Calu3 (cell line): ENCODE measurements at places on chromosomes 3 and 15. TPM values are rescaled to one million over a fixed set of nuclear protein-coding genes. Genes with fewer than 3 reads are reported as not detected.

- no peak for DNase-seq
- H3K4me1 ChIP-seq: peaks cover 13% of the 10 kb centered on the region
- H3K36me3 ChIP-seq: peaks cover 5% of the 10 kb centered on the region
- no peak overlapping the region for H3K27ac ChIP-seq
Observed at GRCh38 chr3:72126441-72127223, 341.7 kb upstream of the PROK2 start.

DNA sequence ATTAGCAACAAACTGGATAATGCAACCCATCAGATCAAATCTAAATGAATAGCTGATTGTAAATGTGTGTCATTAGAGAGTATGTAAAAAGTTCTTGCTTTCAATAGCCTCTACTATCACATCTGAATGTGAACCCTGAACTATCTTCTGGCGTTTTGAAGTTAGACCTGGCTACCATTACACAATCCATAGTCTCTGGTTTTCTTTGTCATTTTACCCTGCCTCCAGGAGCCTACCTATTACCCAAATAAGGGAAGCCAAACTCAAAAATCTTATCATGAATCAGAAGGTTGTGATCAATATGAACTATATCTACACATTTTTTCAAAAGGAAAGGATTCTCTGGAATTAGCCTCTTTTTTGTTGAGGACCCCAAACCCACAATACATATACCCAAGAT lies 31.8 kb downstream of the PCYT1A start:
- no peak for DNase-seq
- no peak overlapping the region for H3K27ac ChIP-seq
- H3K4me1 ChIP-seq: no peaks in the 10 kb centered on the region
- H3K27me3 ChIP-seq: no peaks in the 10 kb centered on the region

GRCh38 chr15:34370129-34370528 lies 3.1 kb upstream of the LPCAT4 start:
- H3K4me1 ChIP-seq: no peaks in the 10 kb centered on the region
- peaks cover 16% of the 10 kb centered on the region for H3K36me3 ChIP-seq
- no peak overlapping the region for H3K4me3 ChIP-seq
- H3K27me3 ChIP-seq: no peaks in the 10 kb centered on the region

- H3K27ac ChIP-seq: no peak overlapping the region
- no peaks in the 10 kb centered on the region for H3K4me1 ChIP-seq
- no peak overlapping the region for H3K4me3 ChIP-seq
Observed at GRCh38 chr15:94411285-94411684, 179.9 kb downstream of the MCTP2 start.

DNA sequence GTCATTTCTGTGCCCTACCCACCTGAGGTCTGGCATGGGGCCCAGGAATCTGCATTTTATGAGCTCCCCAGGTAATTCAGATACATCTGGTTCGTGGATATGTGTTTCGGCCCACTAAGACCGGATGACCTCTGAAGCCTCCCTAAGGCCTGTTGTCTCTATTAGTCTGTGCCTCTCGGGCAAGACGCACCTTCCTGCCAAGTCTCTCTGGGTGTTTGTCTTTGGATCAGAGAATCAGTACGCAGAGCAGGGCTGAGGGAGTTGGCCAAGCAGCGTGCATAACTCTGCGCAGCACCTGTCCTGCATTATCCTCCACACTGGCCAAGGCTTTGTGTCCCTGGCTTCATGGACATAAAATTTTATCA lies 181.0 kb downstream of the THSD4 start:
- no peaks in the 10 kb centered on the region for H3K27me3 ChIP-seq
- peak overlapping the region; percentile 77 for H3K27ac ChIP-seq
- peak overlapping the region; percentile 33 for H3K4me3 ChIP-seq
- H3K36me3 ChIP-seq: peaks cover 15% of the 10 kb centered on the region
- H3K4me1 ChIP-seq: peaks cover 72% of the 10 kb centered on the region
- peak; percentile 24 for DNase-seq

NDN gene
- total RNA-seq: not detected in 2 replicates
